Hematopoietic multipotent progenitor cell treated with erythropoietin and hydrocortisone succinate and interleukin-3 and kit ligand, for 4 days (in vitro differentiated cells): ENCODE measurements at places on chromosomes 7 and 10.

- no peak for DNase-seq
Observed at GRCh38 chr7:40101201-40101600, 33.2 kb downstream of the MPLKIP start.

- peak; percentile 20 for DNase-seq
Observed at GRCh38 chr7:69765879-69766278, 167.6 kb downstream of the AUTS2 start.

GRCh38 chr7:132386201-132386681 is 190.0 kb downstream of the PLXNA4 start:
- no peak for DNase-seq

GRCh38 chr7:726084-726853 is at the start of gene DNAAF5:
TSS of gene DNAAF5 (plus strand) at chr7:726699. CDS start at chr7:726721, 22 bp downstream.
- peak; percentile 96 for DNase-seq

- DNase-seq = peak; percentile 56
Observed at GRCh38 chr10:69465457-69466157, 14.3 kb downstream of the TSPAN15 start.

DNA sequence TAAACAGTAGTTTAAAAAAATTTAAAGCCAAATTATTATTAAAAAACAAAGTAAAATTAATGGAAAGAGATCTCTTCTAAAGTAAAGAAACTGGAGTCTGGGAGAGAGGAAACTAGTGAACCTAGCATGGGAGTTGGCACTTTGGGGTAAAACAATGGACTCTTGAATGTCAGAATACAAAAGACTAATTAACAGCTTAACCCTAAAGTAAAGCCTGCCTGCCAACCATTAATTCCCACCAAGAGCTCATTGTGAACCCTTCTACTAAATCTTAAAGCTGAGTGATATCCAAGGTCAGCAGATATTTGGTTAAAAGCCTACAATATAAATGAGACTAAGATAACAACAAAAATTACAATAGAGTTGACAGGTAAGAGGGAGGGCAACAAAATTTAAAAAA is 36.5 kb downstream of the KMT2C start:
- DNase-seq = no peak

- DNase-seq = no peak
Observed at GRCh38 chr10:92111336-92111939, 179.4 kb downstream of the CPEB3 start.

- no peak for DNase-seq
Observed at GRCh38 chr10:76937181-76937600, 700.4 kb downstream of the KCNMA1 start.

DNA sequence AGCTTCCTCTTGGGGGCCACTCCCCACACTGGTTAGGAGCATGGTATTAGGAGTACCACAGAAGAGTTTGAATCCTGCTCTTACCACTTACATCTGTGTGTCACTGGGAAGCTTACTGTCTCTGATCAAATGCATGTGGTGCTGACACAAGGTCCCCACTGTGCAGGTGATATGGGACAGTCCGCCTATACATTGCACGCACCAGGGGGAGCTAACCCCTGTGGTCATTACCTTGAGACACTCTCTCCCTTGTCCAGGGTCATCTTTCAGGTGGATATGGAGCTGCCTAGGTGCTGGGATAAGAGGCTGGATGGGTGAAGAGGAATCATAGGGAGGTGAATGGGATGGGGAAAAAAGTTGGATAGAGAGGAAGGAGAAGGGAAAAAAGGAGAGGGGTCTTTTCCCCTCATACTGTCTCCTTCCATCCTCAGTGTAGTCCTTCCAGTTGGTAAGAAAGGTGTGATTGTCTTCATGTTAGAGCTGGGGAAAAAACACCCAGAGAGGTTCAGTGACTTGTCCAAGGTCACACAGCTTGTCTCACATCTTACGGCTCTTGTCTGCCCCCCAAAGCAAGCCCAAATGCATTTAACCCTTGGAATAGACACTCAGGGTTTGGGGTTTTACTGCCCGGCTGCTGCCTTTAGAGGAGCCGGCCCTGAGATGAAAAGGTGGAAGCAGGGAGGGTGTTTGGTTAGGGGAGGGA is 125.9 kb downstream of the CDH23 start:
- DNase-seq = no peak

DNA sequence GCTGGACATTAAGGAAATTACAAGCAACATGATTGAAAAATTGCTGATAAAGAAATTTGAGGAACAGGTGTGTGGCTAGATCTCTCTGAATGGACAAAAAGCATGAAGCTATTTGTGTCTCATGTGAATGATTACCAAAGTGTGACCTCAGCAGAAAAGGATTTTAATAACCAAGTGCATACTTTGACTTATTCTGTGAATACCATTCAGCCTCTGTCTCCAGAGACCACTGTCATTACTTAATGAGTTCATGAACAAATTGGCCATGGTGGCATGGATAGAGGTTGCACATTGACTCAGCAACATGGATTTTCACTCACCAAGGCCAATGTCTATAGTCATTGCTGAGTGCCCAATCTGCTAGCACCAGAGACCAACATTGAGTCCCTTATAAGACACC is 874.6 kb upstream of the POT1 start:
- DNase-seq = no peak

DNA sequence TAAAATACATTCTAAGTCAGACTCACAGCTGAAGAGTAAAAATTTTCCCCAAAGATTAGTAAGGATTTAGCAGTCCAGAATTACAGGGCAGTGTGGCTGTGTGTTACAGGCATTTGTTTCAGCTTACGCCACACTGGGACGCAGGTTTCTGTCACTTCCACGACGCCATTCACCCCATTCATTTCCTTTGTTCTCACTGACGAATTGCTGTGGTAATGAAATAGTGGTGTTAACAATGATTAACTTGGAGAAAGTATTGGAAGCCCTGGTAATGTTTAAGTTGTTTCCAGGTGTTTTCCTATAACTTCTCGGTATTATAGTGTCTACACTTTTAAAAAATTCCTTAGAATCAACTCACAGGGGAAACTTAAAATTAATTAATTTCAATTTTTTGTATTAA is 370.9 kb downstream of the SH2D4B start:
- DNase-seq = no peak

GRCh38 chr7:101634196-101634717 is 5.2 kb upstream of the MYL10 start:
- DNase-seq = no peak

DNA sequence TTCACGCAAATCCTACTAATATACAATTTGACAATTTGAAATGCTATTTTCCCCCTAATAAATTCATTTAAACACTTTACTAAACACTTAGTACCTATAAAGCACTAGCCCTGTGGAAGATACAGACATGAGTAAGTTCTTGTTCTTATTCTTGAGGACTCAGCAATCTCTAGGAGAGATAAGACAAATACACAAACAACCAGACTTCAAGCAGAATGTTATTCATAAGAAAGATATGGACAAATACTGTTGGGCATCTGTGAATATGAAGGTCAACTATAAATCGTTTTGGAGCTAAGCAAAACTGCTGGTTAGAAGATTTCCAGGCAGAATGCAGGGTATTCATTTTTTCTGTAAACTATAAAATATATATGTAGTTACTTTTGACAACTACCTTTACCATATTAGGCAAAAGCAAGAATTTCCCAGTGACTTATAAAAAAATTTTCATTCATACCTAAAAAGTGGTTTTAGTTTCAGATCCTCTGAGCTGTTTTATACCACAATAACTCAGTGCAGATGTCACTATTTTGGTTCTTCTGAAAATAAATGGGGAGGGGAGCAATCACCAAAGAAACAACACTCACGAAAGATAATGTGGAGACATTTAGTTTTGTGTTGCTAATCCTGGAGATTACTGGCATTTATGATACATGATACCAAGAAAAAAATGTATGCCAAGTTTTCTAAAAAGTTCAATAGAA is 3.8 kb downstream of the VPS41 start:
- no peak for DNase-seq

GRCh38 chr7:27062946-27063345 is 32.9 kb downstream of the HOXA1 start:
- no peak for DNase-seq

GRCh38 chr7:139651308-139651707 is 126.5 kb downstream of the HIPK2 start:
- DNase-seq = no peak

- DNase-seq = no peak
Observed at GRCh38 chr7:32532086-32532485, 36.8 kb downstream of the AVL9 start.

GRCh38 chr7:30934732-30935568 is 23.3 kb downstream of the AQP1 start:
- DNase-seq = no peak

DNA sequence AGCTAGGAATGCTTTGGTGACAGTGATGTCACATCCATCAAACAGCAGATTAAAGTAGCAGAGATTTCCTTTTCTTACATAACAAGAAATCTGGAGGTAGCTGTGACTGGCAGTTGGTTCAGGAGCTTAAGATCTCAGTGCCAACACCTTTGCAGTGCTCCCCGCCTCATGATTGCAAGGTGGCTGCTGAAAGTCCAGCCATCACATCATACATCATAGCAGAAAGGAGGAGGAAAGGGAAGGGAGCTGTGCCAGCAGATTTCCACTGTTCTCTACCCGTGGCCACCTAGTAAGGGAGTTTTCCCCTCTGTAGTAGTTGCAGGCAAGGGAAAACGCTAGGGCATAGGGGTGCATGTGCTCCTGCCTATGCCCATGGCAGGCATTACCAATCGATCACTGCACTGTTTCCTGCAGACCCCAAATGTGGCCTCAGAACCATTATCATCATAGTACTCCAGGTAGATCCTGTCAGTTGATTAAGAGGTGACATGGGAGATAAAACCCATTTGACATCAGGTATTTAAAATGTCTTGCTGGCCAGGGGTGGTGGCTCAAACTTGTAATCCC is 57.9 kb upstream of the GTF2IRD1 start:
- DNase-seq = no peak

DNA sequence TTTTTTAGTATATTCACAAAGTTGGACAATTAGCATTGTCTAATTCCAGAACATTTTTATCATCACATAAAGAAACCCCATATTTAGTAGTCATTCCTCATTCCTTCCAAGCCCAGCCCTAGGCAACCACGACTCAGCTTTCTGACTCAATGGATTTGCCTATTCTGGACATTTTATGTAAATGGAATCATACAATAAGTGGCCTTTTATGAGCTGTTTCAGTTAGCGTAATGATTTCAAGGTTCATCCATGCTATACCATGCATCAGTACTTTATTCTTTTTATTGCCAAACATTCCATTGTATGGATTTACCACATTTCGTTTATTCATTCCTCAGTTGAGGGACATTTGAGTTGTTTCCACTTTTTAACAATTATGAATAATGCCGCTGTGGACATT is 249.2 kb downstream of the DYNC1I1 start:
- DNase-seq = no peak

DNA sequence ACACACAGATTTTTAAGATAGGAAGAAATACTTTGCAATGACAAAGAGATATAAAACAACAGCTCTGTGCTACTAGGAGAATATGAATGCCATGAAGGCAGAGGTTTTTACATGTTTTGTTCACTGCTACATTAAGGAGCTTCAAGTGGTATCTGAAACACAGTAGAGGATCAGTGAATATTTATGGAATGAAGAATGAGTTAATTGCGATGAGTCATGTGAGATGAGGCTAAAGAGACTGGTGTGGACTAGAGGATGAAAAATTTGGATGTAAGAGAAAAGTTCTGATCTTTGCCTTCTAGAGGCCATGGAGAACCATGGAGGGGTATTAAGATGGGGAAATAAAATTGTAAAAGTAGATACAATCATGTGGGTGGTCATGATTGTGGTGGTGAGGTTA is 434.2 kb downstream of the PHTF2 start:
- no peak for DNase-seq

DNA sequence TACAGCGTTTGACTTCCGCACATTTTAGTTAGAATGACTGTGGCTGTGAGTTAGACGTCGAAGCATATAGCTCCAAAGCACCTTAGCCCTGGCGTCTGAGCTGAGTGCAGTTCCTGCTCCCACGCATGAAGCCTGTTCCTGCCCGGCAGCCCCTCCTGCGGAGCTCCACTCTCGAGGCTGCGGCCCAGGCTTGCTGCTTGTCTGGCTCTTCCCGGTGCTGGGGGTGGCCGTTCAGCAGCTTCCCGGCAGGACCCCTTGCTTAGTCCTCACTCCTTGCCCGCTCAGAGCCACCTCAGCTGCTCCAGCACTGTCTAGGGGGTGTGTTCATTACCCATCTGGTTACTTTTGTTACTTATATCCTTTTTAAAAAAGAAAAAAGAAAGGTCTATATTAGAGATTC is 88.1 kb upstream of the DNAJB6 start:
- DNase-seq = no peak

DNA sequence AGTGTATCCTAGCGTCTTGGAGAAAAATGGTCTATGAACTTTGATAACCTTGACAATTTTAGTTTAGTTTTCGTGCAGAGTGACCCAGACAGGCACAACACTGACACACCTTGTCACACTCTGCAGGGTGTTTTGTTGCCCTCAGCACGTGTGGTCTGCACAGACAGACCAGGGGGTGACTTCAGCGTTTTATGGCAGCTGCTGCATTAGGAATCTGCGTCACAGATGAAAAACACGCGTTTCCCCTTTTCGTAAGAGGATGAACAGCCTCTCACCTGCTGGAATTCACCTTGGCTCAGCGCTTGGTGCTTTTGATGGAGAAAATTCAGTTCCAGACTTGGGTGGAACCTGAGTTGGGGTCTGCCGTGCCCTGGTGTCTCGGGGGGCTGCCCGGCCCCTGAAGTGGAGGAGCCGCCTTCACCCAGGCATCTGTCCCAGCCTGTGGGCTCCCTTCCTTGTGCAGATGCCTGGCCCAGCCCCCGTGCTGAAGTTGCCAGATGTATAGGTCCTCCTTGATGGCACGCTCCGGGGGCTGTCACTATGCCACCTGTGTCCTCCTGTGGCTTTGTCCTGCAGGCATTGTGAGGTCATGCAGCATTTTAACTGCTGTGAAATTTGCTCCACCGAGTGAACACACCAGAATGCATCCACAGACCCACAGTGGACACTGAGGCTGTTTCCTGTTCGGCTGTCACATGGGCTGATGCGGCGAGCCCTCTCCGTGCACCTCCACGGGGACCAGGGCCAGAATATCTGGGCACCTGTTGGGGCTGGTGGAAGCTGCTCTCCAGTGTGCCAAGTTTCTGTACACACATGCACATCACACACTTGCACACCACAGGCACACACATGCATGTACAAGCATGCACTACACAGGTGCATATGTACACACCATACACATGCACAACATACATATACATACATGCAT is 18.3 kb downstream of the INPP5A start:
- DNase-seq = peak; percentile 42

GRCh38 chr7:7201578-7202374 is 19.4 kb downstream of the C1GALT1 start:
- DNase-seq = no peak

GRCh38 chr10:71864911-71865361 is 13.9 kb upstream of the PSAP start:
- DNase-seq = no peak
